ENCODE measurements at places on chromosomes 2 and 18. TPM values are rescaled to one million over a fixed set of nuclear protein-coding genes. Genes with fewer than 3 reads are reported as not detected.

DNA sequence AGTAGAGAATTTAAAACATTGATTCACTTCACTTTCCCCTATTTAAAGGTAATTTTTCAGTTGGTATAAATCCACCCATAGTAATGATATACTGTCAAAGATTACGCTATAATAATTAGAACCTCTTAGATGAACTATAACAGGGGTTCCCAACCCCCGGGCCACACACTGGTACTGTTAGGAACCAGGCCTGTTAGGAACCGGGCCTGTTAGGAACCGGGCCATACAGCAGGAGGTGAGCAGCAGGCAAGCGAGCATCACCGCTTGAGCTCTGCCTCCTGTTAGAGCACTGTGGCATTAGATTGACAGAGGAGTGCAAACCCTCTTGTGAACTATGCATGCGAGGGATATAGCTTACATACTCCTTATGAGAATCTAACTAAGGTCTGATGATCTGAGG is 34.0 kb upstream of the CD302 start:
- peaks cover 14% of the 10 kb centered on the region for H3K36me3 ChIP-seq
- no peak overlapping the region for H3K4me3 ChIP-seq
- H3K27ac ChIP-seq: no peak overlapping the region
- DNase-seq: no peak
- no peaks in the 10 kb centered on the region for H3K4me1 ChIP-seq

GRCh38 chr18:13909141-13909940 is 6.0 kb downstream of the MC2R start:
- no peaks in the 10 kb centered on the region for H3K27me3 ChIP-seq
- no peak overlapping the region for H3K27ac ChIP-seq
- no peak for DNase-seq
- H3K36me3 ChIP-seq: no peaks in the 10 kb centered on the region
- H3K4me1 ChIP-seq: peaks cover 3% of the 10 kb centered on the region
- H3K4me3 ChIP-seq: no peak overlapping the region

DNA sequence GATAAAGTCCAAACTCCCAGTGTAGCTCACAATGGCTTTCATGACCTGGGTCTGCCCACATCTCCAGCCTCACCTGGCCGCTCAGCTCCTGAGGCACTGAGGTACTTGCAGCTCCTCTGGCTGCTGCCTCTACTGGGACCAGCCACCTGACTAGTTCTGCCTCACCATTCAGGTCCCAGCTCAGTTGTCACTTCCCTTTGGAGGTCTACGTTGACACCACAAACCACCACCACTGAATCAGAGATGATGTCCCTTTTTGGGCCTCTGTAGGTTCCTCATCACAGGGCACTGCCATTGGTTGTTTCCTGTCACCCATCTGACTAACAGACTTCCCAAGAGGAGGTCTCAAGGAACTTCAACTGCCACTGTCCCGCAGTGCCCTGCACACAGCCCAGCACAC is 21.2 kb downstream of the SPP2 start:
- no peak for DNase-seq
- H3K27ac ChIP-seq: no peak overlapping the region
- H3K27me3 ChIP-seq: no peaks in the 10 kb centered on the region
- H3K4me1 ChIP-seq: no peaks in the 10 kb centered on the region
- no peaks in the 10 kb centered on the region for H3K36me3 ChIP-seq

DNA sequence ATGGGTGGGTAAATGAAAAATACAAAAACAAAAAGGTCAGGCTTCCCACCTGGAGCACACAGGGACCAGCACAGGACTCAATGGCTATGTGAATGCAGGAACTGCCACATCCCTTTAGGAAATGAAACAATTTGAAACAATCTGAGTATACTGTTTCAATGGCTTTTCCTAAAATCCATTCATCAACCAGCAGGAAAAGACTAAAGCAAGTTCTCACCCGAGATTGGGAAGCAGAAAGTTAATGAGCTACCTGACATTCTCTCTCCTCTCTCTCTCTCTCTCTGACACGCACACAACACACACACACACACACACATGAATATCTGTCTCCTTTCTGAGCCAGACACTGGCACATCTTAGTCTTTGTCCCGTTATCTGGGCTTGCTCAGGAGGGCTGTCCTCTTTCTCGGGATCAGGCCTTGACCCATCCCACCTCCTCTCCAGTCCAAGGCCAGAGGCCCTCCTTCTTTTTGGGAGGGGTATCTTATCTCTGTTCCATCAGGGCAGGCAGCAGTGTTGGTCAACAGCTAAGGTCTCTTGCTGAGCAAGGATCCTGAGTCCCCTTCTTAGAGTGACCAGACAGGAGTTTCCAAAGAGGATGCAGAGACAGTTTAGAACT is 11.6 kb upstream of the LRRFIP1 start:
- H3K27ac ChIP-seq: peak overlapping the region; percentile 50
- H3K27me3 ChIP-seq: peaks cover 8% of the 10 kb centered on the region
- no peak overlapping the region for H3K4me3 ChIP-seq
- H3K4me1 ChIP-seq: peaks cover 31% of the 10 kb centered on the region

DNA sequence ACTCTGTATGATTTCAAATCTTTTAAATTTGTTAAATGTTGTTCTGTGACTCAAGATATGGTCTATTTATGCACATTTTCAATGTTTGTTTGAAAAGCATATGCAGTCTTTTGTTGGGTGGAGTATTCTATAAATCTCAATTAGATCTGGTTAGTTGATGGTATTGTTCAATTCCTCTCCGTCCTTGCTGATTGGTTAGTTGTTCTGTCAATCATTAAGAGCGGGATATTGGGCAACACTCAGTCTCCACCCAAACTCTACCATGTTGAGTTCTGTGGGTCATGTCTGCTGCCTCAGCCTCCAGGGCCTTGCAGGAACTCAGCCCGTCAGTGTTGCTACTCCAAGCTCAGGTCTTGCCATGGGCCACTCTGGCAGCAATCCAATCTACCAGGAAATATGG is 118.9 kb downstream of the VWA3B start:
- H3K4me3 ChIP-seq: no peak overlapping the region
- no peak overlapping the region for H3K27ac ChIP-seq
- H3K4me1 ChIP-seq: no peaks in the 10 kb centered on the region
- peaks cover 11% of the 10 kb centered on the region for H3K27me3 ChIP-seq

- no peaks in the 10 kb centered on the region for H3K27me3 ChIP-seq
- no peak overlapping the region for H3K27ac ChIP-seq
- H3K4me1 ChIP-seq: no peaks in the 10 kb centered on the region
- H3K4me3 ChIP-seq: no peak overlapping the region
- DNase-seq: no peak
- H3K36me3 ChIP-seq: no peaks in the 10 kb centered on the region
Measured at GRCh38 chr2:59171019-59171418, 929.9 kb upstream of the FANCL start.

DNA sequence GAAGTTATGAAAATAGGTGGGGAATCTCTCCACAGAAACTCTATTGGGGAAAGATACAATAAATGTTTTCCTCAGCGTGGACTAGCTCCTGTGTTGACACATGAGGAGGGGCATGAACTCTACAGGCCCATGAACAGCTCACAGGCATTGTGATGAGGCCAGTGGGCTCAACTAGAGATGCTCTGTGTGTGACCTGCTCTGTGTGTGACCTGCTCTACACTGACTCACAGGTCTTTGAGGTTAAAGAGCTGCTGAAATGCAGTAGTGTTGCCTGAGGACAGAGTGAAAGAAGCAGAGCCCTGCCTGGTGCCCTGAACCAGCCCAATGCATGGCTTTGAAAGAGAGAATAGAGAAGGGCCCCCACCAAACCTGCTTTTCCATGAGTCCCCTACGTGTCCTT is 117.6 kb downstream of the MCFD2 start:
- H3K4me1 ChIP-seq: no peaks in the 10 kb centered on the region
- no peaks in the 10 kb centered on the region for H3K36me3 ChIP-seq
- no peak overlapping the region for H3K27ac ChIP-seq
- no peak overlapping the region for H3K4me3 ChIP-seq
- H3K27me3 ChIP-seq: no peaks in the 10 kb centered on the region

The SERPINB10 gene
- polyA plus RNA-seq: not detected

GRCh38 chr2:19026261-19026660 is 332.2 kb downstream of the OSR1 start:
- H3K27ac ChIP-seq: no peak overlapping the region
- H3K4me3 ChIP-seq: no peak overlapping the region
- no peaks in the 10 kb centered on the region for H3K4me1 ChIP-seq
- H3K36me3 ChIP-seq: no peaks in the 10 kb centered on the region

DNA sequence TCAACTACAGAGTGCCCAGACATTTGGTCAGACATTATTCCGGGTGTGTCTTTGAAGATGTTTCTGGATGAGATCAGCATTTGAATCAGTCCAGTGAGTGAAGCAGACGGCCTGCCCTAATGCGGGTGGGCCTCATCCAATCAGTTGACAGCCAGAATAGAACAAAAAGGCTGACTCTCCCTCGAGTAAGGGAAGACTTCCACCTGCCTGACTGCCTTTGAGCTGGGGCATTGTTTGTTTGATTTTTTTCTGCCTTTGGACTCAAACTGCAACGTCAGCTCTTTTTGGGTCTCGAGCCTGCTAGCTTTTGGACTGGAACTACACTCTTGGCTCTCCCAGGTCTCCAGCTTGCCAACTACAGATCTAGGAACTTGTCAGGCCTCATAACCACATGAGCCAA is 111.7 kb upstream of the AGAP1 start:
- no peak overlapping the region for H3K27ac ChIP-seq
- H3K36me3 ChIP-seq: no peaks in the 10 kb centered on the region
- H3K4me1 ChIP-seq: no peaks in the 10 kb centered on the region
- no peak for DNase-seq
- no peak overlapping the region for H3K4me3 ChIP-seq

- peaks cover 5% of the 10 kb centered on the region for H3K27me3 ChIP-seq
- H3K4me1 ChIP-seq: no peaks in the 10 kb centered on the region
- no peak overlapping the region for H3K27ac ChIP-seq
- no peaks in the 10 kb centered on the region for H3K36me3 ChIP-seq
Measured at GRCh38 chr2:240277073-240277806, 136.8 kb upstream of the OTOS start.

The BMP10 gene
- polyA plus RNA-seq: not detected

- no peak overlapping the region for H3K27ac ChIP-seq
- H3K4me1 ChIP-seq: no peaks in the 10 kb centered on the region
- DNase-seq: no peak
- peaks cover 3% of the 10 kb centered on the region for H3K36me3 ChIP-seq
- no peaks in the 10 kb centered on the region for H3K27me3 ChIP-seq
Measured at GRCh38 chr2:134278553-134278952, 24.7 kb downstream of the MGAT5 start.

DNA sequence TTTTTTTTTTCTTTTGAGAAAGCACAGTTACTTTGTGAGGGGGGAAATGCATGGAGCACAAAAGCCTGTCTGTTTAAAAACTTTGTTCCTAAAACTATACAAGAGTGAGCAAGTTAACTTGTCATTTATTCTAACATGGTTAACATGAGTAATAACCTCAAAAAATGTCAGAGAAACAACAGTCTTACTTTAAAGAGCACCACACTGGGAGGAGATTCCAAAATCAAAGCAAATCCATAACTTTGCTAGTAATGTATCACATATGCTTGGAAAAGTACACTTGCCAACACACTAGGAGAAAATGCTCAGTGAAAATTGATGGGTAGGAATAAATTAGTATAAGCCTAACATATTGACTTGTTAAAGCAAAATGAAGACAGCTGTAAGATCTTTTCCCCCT is 157.1 kb downstream of the PRPF40A start:
- H3K4me3 ChIP-seq: no peak overlapping the region
- no peaks in the 10 kb centered on the region for H3K4me1 ChIP-seq
- no peak overlapping the region for H3K27ac ChIP-seq
- DNase-seq: no peak
- no peaks in the 10 kb centered on the region for H3K27me3 ChIP-seq

- H3K4me1 ChIP-seq: no peaks in the 10 kb centered on the region
- no peaks in the 10 kb centered on the region for H3K27me3 ChIP-seq
- no peak for DNase-seq
- no peak overlapping the region for H3K4me3 ChIP-seq
Measured at GRCh38 chr2:70482401-70482800, 71.2 kb downstream of the TGFA start.

DNA sequence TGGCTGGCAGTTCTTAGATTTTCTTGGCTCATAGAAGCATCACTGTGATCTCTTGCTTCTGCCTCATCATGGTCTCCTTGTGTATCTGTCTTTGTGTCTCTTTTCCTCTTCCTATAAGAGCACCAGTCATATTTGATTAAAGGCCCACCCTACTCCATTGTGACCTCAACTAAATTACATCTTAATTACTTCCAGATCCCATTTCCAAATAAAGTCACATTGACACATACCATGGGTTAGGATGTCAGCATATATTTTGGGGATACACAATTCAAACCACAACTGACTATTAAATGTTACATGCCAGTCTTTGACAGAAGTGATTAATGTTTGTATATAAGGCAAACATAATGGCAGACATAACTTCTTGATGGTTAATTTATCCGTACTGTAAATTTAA is 27.3 kb upstream of the TMX3 start:
- no peak overlapping the region for H3K27ac ChIP-seq
- H3K4me1 ChIP-seq: no peaks in the 10 kb centered on the region
- DNase-seq: no peak
- H3K27me3 ChIP-seq: no peaks in the 10 kb centered on the region

- H3K36me3 ChIP-seq: no peaks in the 10 kb centered on the region
- no peak for DNase-seq
- no peaks in the 10 kb centered on the region for H3K4me1 ChIP-seq
- peaks cover 5% of the 10 kb centered on the region for H3K27me3 ChIP-seq
- no peak overlapping the region for H3K27ac ChIP-seq
Measured at GRCh38 chr2:176709149-176709951, 440.1 kb downstream of the MTX2 start.

DNA sequence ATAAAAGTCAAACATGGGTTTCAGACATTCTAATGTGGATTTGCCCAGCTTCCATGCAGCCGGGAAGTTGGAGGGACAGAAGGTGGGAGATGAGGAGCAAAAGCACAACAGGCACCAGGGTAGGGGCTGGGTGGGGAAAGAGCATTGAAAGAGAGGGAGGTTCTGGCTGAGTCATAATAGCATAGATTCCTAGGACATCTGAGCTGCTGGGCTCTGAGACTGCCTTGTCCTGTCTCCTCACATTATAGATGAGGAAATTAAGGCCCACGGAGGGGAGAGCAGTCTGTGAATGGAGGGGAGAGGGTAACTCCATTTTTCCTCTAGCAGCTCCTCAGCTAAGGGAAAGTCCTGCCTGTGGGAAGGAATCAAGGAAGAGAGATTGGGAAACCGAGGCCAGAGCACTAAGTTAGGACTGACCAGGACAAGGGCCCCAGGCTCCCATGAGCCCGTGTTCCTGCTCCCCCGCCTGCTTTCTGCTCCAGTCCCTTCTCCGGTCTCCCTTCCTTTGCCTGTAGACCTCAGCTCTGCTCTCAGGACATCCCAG is 26.2 kb downstream of the SH2D6 start:
- no peak overlapping the region for H3K27ac ChIP-seq
- DNase-seq: no peak
- no peaks in the 10 kb centered on the region for H3K36me3 ChIP-seq
- H3K4me1 ChIP-seq: no peaks in the 10 kb centered on the region

DNA sequence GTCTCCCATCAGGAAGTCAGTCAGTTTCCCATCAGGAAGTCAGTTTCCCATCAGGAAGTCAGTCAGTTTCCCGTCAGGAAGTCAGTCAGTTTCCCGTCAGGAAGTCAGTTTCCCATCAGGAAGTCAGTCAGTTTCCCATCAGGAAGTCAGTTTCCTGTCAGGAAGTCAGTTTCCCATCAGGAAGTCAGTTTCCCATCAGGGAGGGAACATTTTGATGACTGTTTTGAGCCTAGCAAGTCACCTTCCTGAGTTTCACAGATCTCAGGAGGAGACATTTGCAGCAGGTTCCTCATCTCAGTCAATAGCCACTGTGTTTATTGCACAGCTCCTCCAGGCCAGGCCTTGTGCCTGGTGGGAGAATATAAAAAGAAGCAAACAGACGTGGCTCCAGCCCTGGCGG is 31.9 kb downstream of the DIPK1C start:
- H3K4me1 ChIP-seq: no peaks in the 10 kb centered on the region
- no peaks in the 10 kb centered on the region for H3K36me3 ChIP-seq
- no peak overlapping the region for H3K27ac ChIP-seq
- H3K4me3 ChIP-seq: no peak overlapping the region
- no peaks in the 10 kb centered on the region for H3K27me3 ChIP-seq
- no peak for DNase-seq

The SKOR2 gene
- polyA plus RNA-seq: not detected

The UNC80 gene
- polyA plus RNA-seq: 2.5 TPM

The C2orf81 gene
- 2.0 TPM for polyA plus RNA-seq

Data from large intestine (tissue), 12 donors.